Stomach (tissue), 19 donors: ENCODE measurements at places on chromosomes 3 and 15. TPM values are rescaled to one million over a fixed set of nuclear protein-coding genes. Genes with fewer than 3 reads are reported as not detected.

The HCLS1 gene
- total RNA-seq: 44.0 TPM

The GCNT3 gene
- total RNA-seq: 22.0 TPM

DNA sequence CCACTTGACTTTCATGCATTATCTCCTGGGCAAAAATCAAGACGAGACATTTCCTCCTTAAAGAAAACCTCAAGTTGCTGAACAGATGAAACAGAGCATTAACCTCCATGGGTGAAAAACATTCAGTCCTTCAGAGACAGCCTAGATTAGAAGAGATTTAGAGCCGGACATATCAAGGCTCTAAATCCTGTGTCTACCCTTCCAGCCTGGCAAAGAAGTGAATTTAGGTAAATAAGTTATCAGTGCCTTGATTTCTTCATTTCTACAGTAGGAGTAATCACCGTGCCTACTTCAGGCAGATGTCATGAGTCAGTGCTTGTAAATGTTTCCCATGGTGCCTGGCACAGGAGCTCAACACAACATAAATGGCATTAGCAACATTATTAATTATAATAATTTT is 159.3 kb upstream of the PRICKLE2 start:
- DNase-seq: no peak

DNA sequence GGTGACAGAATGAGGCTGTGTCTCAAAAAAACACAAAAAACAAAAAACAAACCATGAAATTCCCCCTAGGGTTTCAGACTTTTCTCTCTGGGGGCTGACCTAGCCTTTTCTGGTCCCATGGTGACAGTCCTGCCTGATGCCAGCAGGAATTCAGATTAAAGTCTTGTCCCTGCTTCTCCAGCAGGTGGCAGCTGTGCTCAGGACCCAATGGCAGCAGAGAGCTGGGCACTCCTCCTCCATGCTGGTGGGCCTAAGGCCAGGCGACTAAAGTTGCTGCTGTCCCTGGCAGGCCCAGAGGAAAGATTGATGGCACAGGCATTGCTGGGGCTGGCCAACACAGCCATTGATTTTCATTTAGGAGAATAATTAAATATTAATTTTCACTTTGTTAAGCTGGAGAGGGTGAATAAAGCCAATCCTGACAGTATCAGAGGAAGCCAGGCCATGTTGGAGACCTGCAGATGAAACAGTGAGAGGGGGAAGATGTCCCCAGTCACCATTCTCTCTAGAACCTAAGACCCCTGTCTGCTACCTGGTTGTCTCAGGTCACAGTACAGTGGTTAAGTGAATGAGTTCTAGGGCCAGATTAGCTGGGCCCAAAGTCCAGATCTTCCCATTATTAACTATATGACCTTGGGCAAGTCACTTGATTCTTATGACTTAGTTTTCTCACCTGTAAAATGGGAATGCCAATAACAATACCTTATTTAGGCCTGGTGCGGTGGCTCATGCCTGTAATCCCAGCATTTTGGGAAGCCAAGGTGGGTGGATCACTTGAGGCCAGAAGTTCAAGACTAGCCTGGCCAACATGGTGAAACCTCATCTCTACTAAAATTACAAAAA is 7.1 kb downstream of the CELF6 start:
- DNase-seq: peak; percentile 61

- no peak for DNase-seq
Measured at GRCh38 chr3:183098536-183099025, 715 bp downstream of the MCCC1 start.

GRCh38 chr15:60392601-60392985 is 5.2 kb downstream of the ANXA2 start:
- peak; percentile 91 for DNase-seq
